ENCODE measurements at places on chromosomes 4 and X.

DNA sequence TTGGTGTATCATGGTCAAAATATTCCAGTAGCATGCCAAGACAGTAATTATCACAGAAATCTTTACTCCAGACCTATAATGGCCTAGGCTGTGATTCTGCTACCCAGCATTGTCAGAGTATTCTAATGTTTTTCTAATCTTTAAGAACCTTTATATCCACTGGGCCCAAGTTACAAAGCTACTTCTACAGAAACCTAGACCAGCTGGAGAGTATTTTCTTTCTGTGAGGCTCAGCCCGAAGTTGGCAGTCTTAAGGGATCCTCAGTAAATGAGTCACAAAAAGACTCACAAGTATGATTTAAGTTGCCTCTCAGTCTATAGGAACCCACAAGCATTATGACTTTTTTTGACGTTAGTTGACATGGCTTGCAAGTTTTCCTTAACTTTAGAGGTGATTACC, 638.5 kb upstream of the FAM241A start:
- peak; percentile 35 for DNase-seq

- no peak for DNase-seq
These were observed 7.3 kb upstream of the NSG1 start for GRCh38 chr4:4379540-4380087.

DNA sequence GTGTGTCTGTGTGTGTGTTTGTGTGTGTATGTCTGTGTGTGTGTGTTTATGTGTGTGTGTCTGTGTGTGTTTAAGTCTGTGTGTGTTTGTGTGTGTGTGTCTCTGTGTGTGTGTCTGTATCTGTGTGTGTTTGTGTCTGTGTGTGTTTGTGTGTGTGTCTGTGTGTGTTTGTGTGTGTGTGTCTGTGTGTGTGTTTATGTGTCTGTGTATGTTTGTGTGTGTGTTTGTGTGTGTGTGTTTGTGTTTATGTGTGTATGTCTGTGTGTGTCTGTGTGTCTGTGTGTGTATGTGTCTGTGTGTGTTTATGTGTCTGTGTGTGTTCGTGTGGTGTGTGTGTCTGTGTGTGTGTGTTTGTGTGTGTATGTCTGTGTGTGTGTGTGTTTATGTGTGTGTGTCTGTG, 11.4 kb downstream of the IL9R start:
- DNase-seq, result no peak

DNA sequence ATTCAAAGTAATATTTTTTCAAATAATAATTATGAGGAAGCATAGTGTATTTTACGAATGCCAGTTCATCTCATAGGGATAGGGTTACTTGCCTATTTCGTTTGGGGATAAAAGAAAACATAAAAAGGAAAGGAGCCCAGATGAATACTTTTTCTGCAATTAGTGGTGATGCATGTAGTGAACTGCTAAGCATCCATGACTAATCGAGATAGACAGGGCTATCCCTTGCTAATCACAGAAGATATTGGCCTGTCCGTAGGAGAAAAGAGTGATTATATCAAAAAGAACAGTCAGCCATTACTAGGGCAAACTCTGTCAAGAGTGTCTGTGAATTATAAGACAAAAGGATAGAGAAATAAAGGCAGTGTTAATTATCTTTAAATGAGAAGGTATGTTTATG, 746.1 kb downstream of the C4orf33 start:
- DNase-seq, result no peak

DNA sequence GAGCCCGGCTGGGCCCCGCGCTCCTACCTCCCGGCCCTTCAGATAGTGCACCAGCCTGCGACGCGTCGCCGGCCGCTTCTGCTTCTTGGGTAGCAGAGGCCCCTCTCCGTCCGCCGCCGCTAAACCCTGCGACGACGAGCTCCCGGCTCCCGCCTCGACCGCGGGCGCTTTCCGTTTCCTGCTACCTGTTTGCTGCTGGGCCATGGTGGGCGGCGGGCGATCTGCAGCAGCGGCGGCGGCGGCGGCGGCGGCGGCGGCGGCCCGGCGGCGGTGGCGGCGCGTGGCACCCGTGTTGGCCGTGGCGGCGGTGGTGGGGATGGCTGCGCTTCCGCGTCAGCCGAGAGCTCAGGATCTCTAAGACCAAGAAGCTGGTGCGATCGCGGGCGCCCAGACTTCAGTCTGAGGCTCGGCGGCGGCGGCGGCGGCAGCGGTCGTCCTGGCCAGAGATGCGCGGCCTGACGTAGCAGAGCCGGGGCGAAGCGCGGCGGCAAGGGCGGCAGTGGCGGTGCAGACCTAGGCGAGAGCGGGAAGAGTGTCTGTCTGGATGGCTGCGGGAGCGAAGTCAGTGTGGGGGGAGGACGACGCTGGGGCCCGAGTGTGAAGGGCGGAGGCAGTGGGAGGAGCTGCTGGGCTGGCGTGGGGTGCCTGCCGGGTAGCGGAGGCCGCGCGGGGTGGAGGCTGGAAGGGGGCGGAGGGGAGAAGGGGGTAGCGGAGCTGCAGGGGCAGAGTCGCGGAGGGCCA, at the start of gene DCAF12L2:
DCAF12L2 (minus strand) TSS at position 569 of the 741 bp plus-strand sequence; CDS start at position 204, 365 bp downstream.
- no peak for DNase-seq

- DNase-seq, result no peak
These were observed 16.2 kb downstream of the SPOCK3 start for GRCh38 chr4:167218022-167218608.

GRCh38 chr4:37788819-37789218, 37.7 kb upstream of the PGM2 start:
- DNase-seq, result no peak

- no peak for DNase-seq
These were observed 465 bp downstream of the HAUS7 start for GRCh38 chrX:153469811-153470410.

Data from HS-5 (cell line).